ENCODE measurements at places on chromosomes 4 and X.

GRCh38 chrX:19443869-19444526, 71.3 kb downstream of the MAP3K15 start:
- DNase-seq: no peak

DNA sequence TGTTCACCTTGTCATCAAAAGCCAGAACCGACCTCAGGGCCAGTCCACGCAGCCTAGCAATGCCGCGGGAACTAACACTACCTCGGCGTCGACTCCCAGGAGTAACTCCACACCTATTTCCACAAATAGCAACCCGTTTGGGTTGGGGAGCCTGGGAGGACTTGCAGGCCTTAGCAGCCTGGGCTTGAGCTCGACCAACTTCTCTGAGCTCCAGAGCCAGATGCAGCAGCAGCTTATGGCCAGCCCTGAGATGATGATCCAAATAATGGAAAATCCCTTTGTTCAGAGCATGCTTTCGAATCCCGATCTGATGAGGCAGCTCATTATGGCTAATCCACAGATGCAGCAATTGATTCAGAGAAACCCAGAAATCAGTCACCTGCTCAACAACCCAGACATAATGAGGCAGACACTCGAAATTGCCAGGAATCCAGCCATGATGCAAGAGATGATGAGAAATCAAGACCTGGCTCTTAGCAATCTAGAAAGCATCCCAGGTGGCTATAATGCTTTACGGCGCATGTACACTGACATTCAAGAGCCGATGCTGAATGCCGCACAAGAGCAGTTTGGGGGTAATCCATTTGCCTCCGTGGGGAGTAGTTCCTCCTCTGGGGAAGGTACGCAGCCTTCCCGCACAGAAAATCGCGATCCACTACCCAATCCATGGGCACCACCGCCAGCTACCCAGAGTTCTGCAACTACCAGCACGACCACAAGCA, 898 bp downstream of the UBQLN2 start:
- DNase-seq: peak; percentile 78

DNA sequence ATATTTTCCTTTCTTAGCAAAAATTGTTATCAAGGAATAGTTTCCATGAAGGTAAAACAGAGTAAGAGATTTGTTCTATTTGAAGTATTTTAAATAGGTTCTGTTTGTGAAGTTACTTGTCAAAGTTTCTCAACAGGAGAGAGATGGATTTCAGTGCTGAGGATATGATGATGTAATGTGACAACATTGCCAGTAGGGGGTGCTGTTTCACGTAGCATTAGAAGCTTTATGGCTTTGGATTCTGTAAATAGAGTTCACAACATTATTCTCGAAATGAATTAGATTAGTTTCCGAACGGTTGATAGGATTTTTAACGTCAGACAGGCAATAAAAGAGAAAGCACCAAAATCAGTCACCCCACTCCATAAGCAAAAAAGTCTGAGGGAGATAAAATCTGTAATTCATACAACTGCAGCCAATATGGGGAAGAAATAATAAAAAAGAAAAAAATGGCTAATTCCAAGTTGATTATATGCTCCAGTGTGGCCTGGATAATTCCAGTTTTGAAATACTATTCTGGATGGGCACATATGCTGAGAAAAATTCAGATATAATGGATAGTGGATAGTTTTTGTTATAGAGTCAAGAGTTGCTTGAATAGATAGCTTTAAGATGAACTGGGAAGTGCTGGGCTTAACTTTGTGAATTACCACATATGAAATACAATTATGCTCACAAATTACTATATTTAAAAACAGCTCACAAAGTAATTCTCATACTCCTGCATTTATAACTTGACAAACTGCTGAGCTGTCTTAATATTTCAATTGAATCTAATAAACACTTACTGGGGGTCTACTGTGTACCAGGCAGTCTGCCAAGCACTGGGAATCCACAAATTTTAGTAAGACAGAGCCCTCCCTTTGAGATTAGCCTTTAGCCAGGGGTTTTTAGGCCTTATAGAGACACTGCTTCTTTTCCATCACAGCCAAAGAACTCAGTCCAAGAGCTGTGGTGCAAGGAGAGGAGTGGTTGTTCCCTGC, 109.1 kb downstream of the GPAT3 start:
- peak; percentile 66 for DNase-seq

DNA sequence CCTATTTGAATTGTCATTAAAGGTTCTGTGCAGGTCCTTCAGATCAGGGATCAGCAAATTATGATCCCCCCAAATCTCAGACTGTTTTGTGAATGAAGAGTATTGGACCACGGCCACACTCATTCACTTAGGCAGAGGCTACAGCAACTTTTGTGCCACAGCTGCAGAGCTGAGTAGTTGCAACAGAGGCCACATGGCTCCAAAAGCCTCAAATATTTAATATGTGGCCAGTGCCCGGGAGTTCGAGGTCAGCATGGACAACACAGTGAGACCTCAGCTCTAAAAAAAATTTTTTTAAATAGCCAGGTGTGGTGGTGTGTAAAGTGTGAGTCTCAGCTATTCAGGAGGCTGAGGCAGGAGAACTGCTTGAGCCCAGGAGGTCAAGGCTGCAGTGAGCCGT, 100.7 kb downstream of the NSUN7 start:
- DNase-seq: no peak

DNA sequence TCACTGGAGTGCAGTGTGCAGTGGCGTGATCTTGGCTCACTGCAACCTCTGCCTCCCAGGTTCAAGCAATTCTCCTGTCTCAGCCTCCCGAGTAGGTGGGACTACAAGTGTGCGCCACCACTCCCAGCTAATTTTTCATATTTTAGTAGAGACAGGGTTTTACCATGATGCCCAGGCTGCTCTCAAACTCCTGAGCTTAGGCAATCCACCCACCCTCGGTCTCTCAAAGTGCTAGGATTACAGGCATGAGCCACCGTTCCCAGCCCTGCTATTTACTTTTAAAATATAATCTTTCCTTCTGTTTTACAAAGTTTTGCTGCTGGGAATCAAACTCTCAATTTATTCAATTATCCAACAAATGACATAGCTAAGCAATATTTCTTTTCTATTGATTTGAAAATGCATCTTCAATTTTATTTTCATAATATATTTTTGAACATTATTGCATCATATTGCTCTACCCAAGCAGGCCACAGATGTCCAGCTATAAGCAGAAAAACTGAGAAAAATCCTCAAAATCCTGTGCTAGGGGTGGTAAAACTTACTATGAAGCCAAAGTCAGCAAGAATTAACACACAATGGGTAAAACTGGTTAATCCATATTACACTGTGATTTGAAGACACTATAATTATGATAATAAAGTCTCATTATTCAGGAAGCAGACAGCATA, 5.2 kb downstream of the TIFA start:
- no peak for DNase-seq

GRCh38 chr4:146975527-146975926, 29.9 kb upstream of the TTC29 start:
- no peak for DNase-seq

DNA sequence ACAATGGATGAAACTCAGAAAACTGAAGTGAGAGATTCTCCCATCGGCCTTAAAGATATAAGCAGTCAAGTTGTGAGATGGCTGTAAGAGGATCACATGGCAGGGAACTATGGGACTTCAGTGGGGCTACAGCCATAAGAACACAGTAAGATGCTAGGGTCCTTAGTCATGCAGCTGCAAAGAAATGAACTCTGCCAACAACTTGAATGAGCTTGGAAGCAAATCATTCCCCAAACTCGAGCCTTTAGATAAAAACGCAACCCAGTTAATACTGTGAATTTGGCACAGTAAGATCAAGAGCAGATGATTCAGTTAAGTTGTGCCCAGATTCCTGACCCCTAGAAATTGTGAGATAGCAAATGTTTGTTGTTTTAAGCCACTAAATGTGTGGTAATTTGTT, 117.3 kb downstream of the FAM13A start:
- no peak for DNase-seq

- DNase-seq: no peak
Measured at GRCh38 chr4:44479731-44480130, 31.1 kb upstream of the KCTD8 start.

DNA sequence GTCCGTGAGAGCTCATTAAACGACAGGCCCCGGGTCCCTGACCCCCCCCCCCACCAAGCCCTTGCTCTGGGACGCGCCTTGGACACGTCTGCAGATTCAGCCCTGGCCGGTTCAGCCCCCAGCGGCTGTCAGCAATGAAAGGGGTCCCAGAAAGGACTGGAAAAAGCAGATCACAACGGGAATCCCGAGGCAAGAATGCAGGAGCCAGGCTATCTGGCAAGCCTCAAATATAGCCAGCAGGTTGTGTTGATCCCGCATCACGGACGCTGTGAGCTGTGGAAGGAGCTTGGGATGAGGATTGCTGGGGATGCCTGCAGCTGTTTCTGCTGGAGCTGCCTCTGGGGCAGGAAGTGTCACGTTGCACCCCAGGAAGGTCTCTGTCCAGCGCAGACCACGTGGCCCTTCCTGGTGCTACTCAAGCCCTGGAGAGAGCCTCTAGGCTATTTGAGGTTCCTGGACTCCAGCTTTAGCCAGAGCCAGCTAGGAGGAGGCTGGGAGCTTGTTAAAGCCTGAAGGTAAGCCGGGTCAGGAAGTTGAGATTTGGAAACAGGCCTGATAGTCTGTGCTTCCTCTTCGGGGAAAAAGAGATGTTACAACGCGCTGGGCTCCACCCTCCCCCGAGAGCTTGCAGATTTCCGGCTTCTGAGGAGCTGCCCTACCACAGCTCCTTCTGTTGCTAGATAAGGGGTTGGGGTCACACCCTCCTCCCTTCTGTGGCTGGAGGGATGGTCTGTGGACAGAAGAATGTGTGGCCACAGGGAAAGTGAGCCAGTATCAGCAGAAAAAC, 19.3 kb upstream of the CSF2RA start:
- no peak for DNase-seq

- no peak for DNase-seq
Measured at GRCh38 chr4:11966782-11967181, 538.1 kb upstream of the HS3ST1 start.

DNA sequence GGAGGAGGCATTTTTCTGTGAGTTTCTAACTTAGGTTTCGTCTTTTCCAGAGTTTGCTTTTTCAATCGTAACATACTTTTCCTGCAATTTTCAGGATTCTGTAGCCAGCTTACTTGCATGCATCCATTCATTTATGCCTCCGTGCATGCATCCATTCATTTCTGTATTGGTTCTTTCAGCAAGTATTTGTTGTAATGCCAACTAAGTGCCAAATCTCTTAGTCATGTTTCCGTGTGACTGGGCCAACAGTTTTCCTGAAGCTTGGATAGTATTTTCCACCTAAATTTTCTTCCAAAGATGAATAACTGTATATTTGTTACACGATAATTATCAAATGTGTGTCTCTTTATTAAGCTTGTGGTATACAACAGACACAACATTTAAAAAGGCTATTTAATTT, 41.5 kb downstream of the CBLL2 start:
- DNase-seq: peak; percentile 20

DNA sequence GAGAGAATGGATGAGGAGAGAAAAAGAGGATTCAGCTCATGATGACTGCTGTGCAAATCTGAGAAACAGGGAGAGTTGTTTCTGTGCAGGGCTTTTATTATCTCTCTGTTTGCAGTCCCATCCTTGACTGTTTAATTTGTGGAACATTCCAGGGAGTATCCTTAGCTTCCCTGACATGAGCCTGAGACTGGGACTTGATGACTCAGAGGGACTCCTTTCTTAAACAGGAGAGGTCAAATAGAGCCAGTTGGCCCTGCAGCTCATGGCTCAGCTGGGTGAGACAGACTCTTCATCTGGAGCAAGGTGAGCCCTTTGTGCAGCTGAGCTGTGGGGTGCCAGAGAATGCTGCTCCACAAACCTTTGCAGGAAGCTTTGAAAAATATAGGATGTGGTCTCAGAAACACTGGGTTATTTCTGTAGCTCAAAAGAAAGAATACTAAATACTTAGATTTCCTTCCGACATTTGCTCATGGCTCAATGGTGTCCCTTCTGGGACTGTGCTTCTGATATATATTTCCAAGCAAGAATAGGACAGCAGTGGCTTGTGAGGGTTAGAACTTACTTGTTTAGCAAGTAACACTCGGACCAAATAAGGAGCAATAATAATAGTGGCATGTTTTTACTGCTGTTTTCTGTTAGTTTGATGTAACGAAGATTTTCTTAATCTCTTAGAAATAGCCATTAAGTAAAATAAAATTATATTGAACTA, 14.5 kb downstream of the ARHGAP24 start:
- DNase-seq: peak; percentile 25

DNA sequence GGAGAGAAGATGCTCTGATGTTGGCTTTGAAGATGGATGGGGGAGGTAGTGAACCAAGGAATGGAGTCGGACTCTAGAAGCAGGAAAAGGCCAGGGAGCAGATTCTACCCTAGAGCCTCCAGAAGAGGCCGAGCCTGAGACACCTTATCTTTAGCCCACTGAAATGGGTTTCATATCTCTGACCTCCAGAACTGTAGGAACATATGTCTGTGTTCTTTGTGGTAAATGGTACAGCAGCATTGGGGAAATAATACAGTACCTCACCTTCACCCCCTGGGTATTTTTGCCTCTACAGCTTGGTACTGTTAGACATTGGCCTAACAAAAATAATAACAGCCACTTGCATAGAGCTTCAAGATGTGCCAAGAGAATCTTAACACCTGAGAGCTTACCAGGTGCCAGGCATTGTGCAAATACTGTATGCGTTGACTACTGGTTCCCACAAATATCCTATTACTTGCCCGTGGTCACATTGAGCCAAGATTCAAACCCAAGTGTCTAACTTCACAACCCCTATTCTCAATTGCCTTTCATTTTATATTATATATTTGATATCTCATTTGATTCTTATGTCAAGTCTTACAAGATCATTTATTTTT, 57.0 kb upstream of the PGM2 start:
- no peak for DNase-seq

- DNase-seq: peak; percentile 72
Measured at GRCh38 chr4:108008721-108009120, 19.0 kb downstream of the HADH start.

- DNase-seq: no peak
Measured at GRCh38 chr4:181365671-181366070, 877.5 kb upstream of the TENM3 start.

DNA sequence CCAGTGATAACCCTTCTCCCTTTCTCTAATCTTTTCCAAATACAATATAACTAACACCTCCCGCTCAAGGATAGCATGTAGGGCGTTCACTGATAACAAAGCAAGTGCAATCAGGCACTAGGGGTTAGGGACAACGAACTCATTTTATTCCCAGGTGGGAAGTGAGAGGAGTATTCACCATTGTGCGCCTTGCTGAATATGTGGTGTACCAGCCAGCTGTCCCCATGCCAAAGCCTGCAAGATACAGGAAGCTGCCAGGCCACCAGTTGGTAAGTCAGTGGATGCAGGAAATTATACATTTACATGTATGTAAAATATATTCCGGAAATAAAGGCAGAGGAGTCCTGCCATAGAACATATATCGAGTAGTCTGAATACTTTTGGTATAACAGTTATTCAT, 6.3 kb upstream of the HPRT1 start:
- DNase-seq: no peak

Data from renal cortical epithelial cell (primary cell).